Stimulated activated CD8-positive, alpha-beta memory T cell treated with anti-CD3 and anti-CD28 coated beads, Interleukin-7, amount 100 ng/mL, for 1 hour (primary cell): ENCODE measurements at places on chromosomes 7 and 10.

- DNase-seq = no peak
Measured at GRCh38 chr7:149194799-149195179, 557 bp upstream of the ZNF282 start.

GRCh38 chr10:83333566-83333965 lies 805.7 kb upstream of the GHITM start:
- DNase-seq = no peak

DNA sequence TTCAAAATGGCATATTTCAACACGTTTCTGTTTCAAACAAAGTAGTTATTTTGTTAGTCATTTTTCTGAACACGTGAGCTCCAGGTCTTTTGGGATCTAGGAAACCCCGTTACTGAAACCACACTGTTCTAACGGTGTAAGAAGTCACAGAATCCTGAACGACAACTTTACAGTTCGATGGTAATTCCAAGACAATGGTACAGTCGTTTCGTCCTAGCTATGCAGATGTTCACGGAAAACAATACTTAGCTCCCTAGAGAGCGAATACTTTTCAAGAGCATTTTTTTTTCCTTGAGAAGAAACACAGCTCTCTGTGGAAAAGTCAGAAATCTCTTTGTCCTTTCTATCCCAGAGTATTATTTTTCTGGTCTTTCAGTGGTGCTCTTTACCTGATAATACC lies 254.1 kb downstream of the ADARB2 start:
- DNase-seq = no peak

- no peak for DNase-seq
Measured at GRCh38 chr7:87067788-87068187, 8.3 kb upstream of the ELAPOR2 start.

GRCh38 chr7:16411391-16411790 lies 9.9 kb downstream of the CRPPA start:
- no peak for DNase-seq

- no peak for DNase-seq
Measured at GRCh38 chr10:24871011-24871935, 81.1 kb downstream of the PRTFDC1 start.

DNA sequence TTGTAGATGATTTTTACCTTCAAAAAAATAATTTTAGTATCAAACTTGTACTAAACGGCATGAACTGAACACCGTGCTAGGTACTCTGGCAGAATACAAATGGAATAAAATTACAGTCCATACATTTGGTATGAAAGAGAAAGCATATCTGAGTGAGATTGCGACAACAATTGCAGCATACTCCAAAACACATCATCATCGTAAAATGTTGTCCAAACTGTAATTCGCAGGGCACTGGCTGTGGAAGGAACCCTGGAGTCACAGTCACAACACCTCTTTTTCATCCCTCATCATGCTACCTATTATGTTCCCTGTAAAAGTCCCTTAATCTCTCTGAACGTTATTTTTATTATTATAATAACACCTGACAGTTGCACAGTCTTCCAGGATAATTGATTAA lies 13.5 kb downstream of the CREM start:
- DNase-seq = no peak
